Hepatocyte (in vitro differentiated cells): ENCODE measurements at places on chromosomes 5 and 9.

- no peak for DNase-seq
Observed at GRCh38 chr9:113919382-113919781, 43.3 kb downstream of the ZNF618 start.

- peak; percentile 58 for DNase-seq
Observed at GRCh38 chr5:22070186-22070728, 782.9 kb downstream of the CDH12 start.

GRCh38 chr5:169650701-169651331, 13.7 kb downstream of the DOCK2 start:
- DNase-seq, result no peak

DNA sequence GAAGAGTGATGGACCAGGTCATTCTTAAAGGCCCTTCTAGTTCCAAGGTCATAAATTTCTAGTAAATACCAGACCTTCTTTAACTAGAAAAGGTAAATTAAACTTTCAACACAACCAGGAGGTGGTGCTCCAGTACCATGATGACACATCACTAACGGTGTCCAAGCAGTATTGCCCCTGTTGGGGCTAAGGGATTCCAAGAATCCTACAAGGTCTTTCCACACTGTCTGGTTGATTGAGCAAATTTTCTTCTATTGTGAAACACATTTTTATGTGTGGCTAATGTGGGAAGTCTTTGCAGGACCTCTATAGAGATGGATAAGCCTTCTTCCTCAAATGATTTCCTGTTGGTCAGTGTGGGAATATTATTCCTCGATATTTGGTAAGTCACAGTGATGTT, 459.6 kb upstream of the PAPPA start:
- DNase-seq, result peak; percentile 64

DNA sequence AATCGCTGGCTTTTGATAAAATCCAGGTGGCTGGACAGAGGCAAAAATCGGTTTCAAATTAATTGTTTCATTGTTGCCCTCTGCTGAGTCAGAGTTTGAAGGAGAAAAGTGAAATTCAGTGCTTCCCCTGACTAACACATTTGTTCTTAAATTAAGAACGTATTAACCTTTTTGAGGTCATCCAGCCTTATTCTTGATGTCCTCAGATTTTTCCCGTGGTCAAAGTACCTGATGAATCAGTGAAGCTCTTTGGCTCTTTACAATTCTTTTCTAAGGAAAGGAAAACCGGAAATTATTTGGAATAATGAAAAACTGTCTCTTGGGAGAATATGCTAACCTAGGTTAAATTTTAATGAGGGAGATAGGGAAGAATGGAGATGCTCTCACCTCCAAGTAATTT, 21.6 kb downstream of the OSMR start:
- DNase-seq, result no peak

DNA sequence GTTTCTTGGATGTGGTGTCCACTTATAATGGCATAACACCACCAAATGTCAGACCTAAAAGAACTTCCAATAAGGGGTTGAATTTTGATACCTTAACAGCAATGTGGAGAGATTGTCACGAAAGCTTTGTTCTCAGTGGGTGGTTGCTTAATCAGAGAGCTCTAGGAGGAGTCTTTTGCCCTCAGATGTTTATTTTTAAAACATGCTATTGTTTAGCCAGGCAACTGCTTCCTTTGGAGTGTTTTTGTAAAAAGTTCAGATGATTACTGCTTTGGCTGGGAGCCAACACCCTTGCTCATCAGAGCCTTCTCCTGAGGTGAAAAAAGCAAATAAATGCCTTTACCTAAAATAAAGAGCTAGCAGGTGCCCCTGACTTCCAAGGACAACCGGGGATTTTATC, 65.0 kb downstream of the SLC1A1 start:
- DNase-seq, result no peak

- no peak for DNase-seq
Observed at GRCh38 chr5:68953231-68953874, 140.5 kb upstream of the SLC30A5 start.
